ENCODE measurements at places on chromosomes 12 and 14.
A peak's percentile ranks its signal among the peaks of the same experiment; 100 is the strongest.

- no peak for DNase-seq
Observed at GRCh38 chr12:27081668-27082111, 688 bp downstream of the C12orf71 start.

DNA sequence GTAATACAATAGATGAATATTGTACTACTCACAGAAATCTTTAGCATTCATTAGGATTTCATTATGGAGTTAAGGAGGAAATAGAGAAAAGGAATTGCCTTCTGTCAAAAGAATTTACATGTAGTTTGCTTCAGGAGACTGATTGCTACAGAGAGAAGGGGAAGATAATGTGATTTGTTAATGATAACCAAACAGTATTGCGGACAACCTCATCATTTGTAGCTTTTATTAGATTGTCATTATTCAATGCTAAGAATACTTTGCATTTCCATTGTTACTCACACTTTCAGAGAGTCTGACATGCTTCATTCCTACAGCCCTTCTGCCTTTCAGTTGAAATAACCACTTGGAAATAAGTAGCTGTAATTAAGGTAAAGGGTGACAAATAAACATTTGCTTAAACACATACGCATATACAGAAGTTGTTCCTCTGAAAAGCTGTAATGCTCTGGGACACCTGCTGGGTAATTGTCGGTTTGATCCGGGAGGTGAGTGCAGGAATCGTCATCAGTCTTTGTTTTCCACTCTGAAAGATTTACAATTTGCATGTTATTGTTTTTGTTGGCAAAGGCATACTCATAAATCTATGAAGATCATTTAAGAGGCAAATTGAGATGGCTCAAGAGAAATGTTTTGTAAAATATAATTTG, 600.2 kb downstream of the TRHDE start:
- DNase-seq: peak; percentile 76

GRCh38 chr12:77339610-77340009, 274.2 kb upstream of the E2F7 start:
- no peak for DNase-seq

DNA sequence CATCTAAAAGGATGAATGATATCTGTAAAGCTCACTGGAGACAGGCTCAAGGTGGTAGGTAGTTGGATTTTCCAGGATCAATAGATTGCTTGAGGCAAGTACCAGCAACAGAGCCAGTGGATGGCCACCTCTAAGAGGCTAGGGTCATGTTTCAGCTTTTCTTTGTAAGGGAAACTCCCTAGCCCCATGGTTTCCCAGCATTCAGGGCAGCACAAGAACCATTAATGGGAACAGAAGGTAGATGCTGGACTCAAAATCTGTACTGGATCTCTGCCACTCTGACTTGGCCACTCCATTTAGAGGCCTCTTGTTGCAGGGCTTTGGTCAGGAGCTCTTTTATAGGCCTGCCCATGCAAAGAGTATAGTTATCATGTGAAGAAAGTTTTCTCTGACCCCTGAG, 76.1 kb upstream of the DYRK2 start:
- no peak for DNase-seq

- DNase-seq: no peak
Observed at GRCh38 chr12:125187148-125187745, 122.0 kb downstream of the AACS start.

DNA sequence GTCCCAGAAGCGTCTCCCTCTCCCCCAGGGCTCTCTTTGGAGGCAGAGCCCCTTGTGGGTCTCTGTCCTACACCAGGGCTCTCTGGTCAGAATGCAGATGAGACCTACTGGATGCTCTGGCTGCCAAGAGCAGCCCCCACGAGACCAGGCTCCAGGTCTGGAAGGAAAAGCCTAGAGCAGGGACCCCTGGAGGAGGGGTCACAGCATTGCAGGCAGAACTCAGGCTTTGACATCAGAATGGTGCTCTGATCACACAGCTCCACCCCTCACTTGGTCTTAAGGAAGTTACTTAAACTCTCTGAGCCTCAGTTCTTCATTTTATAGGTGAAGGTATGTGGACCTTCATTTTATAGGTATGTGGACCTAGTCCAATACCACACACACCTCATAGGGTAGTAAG, 83.1 kb downstream of the ARL6IP4 start:
- DNase-seq: no peak

GRCh38 chr14:43872752-43873655, 634.1 kb downstream of the FSCB start:
- no peak for DNase-seq

GRCh38 chr14:90487462-90487861, 90.6 kb downstream of the CALM1 start:
- no peak for DNase-seq

DNA sequence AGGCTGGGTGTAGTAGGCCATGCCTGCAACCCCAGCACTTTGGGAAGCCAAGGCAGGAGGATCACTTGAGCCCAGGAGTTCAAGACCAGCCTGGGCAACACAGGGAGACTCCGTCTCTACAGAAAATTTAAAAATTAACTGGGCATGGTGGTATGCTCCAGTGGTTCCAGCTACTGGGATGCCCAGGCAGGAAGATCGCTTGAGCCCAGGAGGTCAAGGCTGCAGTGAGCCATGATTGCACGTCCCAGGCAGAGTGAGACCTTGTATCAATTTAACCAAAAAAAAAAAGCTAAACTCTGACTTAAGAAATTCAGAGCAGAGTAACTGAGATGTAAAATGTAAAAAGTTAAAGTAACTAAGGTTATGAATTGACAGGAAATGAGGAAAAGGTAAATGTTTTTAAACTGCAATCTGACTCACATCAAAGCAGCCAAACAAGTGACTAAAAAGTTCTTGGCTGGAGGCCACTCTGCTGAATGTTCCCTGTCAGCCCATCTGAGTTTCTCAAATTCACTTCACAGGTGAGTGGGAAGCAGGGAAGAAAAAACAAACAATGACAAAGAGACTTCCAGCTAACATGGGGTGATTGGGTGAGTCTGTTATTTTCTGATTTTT, 21.3 kb downstream of the PRKD1 start:
- DNase-seq: no peak

DNA sequence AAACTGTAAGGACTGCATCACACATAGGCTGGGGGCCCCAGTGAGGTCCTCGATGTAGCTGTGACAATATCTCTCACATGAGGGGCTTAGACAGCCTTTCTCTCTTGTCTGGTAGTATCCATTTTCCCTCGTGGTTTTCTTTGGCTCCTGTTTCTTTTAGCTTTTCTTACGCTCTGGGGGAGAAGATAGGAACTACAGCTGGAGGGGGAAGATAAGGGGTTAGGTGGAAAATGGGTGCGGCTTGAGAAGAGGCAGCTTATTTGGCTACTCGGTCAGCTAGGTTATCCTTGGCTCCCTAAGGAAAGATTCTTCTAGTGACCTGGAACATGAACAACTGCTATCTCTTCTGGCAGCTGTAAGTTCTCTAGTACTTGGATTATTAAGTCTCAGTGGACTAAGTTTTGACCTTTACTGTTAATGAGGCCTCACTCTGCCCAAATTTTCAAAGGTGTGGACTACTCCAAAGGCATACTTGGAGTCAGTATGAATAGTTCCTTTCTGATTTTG, 28.7 kb upstream of the CPNE8 start:
- DNase-seq: no peak

GRCh38 chr12:17878714-17879113, 211.3 kb downstream of the RERGL start:
- DNase-seq: no peak

GRCh38 chr12:54423816-54424150, 4.7 kb upstream of the ITGA5 start:
- no peak for DNase-seq

- DNase-seq: no peak
Observed at GRCh38 chr12:122158700-122159285, 15.2 kb downstream of the IL31 start.

GRCh38 chr12:89353823-89354611, 1.7 kb upstream of the DUSP6 start:
- no peak for DNase-seq

GRCh38 chr12:6956021-6956727, 5.0 kb downstream of the PTPN6 start:
- DNase-seq: no peak

- DNase-seq: no peak
Observed at GRCh38 chr12:47988073-47989022, 15.9 kb downstream of the COL2A1 start.

DNA sequence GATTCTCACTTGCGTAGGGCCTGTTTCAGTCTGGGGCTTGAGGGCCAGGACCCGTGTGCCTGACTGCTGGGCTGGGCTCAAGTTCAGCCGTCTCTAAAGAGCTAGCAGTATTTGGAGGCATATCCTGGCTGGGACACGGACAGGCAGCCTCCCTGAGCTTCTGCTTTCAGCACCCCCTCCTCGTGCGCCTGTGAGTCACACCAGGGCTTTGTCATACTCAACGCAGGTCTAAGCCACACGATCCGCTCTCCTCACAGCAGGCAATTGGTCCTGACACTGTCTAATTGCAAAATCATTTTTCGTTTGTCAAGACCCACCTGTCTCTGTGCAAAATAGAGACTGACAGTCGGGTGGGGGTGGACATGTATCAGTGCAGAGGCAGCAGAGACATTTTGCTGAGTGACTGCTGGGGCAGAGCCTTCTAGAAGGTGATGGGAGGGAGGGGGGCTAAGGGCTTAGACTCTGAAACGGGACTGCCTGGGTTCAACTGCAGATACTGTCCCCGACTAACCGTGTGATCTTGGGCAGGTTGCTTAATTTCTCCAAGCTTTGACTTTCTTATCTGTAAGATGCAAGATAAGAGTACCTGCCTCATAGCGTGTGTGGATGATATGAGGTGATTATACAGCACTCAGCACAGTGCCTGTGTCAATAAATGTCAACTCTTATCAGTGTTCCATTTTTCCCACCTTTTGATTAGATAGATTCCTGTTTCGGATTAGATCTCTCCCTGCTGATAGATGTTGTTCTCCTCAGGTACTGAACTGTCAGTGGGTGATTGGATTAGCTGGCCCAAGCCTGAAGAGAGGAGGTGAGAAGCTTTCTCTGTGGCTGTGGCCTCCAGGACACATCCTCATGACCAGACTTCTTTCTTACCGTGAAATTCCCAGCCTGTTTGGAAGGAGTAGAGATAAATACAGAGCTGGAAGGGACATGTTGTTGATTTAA, 53.1 kb downstream of the KCNA1 start:
- DNase-seq: peak; percentile 20

DNA sequence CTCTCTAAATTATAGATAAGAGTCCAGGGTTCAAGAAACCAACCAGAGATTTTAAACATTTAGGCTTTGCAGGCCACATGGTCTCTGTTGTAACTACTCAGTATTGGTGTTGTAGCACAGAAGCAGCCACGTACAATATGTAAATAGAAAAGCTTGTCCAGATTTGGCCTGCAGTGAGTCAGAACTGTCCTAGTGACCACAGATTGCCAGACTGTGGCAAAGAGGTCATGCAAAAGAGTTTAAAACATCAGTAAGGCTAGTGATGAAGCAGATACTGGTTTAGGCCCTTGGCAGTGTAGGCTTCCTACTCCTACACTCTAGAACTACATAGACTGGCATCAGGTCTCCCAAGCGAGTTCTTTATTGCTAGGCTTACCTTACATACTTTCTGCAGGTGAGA, 117.6 kb upstream of the GARIN6 start:
- no peak for DNase-seq

DNA sequence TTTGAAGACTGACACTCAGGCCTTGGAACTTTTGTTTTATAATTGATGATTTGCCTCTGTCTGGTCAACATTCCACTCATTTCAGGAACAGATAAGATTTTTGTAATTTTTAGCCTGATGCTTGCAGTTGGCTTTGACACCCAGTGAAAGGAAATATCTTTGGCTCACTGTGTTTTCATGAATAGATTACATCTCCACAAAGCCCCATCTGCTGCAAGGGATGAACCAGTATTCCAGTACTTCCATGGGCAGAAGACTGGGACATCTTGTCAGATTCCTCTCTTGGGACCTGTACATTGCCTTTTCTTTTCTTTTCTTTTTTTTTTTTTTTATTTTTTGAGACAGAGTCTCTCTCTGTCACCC, 28.4 kb downstream of the GSG1 start:
- DNase-seq: no peak

DNA sequence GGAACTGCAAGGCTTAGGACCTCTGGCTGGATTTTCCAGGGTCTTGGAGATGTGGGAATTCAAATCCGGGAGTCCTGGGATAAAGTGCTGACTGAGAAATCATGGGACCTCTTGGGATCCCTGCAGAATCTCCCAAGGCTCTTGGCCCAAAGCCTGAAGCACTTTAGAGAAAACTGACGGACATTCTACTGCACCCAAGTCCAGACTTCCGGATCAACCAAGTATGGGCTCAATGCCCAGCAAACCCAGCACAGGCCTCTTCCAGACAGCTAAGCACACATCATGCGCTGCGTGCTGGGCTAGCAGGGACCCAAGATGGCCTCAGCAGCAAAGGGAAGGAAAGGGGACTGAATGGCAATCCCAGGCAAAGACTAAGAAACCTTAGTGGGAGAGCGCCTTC, 85.0 kb downstream of the ACTN1 start:
- DNase-seq: no peak

DNA sequence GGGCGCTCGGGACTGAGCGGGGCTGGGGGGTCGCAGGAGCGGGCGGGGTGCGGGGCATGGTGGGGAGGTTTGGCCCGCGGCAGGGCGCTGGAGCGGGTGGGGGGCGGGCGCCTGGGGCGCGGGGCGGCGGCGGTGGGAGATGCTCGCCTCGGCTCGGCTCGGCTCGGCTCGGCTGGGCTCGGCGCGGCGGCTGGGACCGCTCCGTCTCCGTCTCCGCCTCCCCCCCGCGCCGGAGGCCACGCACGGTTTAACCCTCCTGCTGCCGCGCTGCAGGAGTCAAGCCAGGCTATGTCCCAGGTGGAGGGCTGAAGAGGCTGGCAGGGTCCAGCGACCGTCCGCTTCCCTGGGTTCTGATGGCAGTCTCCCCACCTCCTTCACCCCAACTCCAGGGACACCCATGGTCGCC, at the start of gene PIANP:
TSS of gene PIANP (minus strand) at position 170 of the 406 bp plus-strand sequence. CDS start 2,754 bp downstream, outside the sequence.
- no peak for DNase-seq
